T-helper 2 cell treated with Interferon-gamma antibody and Interleukin-4, amounts not matched to agents 5 μg/mL and 100 μg/mL, for 36 hours (primary cell): ENCODE measurements at places on chromosomes 13 and 19.

DNA sequence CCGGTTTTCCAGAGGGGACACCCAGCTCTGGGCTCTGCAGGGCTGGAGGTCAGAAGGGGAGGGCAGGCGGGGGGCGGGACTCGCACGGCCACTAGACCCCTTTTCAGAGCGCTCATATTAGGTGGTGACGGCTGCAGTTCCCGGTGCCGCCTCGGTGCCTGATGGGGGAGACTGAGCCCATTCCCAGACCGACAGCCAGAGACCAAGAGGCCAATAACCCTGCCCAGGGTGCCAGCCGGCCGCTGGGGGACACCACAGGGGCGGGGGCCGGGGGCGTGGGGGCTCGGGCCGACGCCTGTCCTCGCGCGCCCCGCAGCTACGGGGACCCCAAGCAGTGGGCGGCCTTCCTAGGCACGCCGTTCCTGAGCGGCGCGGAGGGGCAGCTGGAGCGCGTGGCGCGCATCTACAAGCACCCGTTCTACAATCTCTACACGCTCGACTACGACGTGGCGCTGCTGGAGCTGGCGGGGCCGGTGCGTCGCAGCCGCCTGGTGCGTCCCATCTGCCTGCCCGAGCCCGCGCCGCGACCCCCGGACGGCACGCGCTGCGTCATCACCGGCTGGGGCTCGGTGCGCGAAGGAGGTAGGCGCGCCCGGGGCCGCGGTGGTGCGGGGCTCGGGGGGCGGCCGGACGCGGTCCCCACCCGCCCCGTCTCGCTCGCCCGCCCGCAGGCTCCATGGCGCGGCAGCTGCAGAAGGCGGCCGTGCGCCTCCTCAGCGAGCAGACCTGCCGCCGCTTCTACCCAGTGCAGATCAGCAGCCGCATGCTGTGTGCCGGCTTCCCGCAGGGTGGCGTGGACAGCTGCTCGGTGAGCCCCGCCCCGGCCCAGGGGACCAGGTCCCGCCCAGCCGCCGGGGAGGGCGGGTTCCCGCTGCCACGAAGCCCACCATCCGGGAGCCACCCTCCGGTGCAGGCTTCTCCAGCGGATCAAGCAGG is 2.4 kb downstream of the TIMM13 start:
- DNase-seq, result no peak

GRCh38 chr19:21117041-21117907 is 24.6 kb upstream of the ZNF431 start:
- no peak for DNase-seq

GRCh38 chr13:29991343-29991742 is 140.9 kb upstream of the UBL3 start:
- no peak for DNase-seq

DNA sequence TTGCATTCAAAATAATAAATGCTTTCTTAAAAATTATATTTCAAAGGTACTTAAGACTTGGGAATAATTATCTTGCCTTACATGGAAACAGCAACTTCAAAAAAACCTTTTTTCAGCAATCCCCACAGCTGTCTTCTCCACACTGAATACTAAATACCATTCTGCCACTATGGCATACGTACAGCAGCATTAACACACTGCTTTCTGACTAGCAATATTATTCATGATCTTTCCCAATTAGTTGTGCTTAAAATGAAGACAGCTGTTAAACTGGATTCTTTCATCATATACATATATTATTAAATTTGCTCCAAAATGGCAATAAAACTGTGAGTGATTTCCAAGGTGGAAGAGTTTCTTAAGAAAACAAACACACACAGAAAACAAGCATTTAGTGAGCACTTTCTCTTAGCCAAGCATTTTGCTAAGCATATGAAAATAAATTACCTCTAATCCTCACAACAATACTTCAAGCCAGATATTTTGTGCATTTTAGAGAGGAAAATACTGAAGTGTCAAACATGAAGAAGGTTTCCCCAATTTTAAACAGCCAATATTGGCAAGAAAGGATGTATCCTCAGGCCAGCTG is 609.5 kb downstream of the SLITRK1 start:
- DNase-seq, result no peak

DNA sequence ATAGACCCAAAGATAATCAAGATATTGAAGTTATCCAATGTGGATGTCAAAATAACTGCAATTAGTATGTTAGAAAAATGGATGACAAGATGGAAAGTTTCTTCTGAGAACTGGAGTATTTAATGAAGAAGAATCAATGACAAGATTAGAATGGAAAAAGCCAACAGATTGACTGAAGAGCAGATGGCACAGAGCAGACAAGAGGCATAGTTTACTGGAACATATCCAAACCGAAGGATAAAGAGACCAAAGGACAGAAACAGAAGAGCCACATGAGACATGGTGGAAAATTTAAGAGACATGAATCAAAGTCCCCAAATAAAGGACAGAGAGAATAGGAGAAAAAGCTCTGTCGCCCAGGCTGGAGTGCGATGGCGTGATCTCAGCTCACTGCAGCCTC is 89.6 kb upstream of the RXFP2 start:
- DNase-seq, result no peak

- DNase-seq, result no peak
These were observed 577.9 kb downstream of the LMO7 start for GRCh38 chr13:76214001-76214400.

DNA sequence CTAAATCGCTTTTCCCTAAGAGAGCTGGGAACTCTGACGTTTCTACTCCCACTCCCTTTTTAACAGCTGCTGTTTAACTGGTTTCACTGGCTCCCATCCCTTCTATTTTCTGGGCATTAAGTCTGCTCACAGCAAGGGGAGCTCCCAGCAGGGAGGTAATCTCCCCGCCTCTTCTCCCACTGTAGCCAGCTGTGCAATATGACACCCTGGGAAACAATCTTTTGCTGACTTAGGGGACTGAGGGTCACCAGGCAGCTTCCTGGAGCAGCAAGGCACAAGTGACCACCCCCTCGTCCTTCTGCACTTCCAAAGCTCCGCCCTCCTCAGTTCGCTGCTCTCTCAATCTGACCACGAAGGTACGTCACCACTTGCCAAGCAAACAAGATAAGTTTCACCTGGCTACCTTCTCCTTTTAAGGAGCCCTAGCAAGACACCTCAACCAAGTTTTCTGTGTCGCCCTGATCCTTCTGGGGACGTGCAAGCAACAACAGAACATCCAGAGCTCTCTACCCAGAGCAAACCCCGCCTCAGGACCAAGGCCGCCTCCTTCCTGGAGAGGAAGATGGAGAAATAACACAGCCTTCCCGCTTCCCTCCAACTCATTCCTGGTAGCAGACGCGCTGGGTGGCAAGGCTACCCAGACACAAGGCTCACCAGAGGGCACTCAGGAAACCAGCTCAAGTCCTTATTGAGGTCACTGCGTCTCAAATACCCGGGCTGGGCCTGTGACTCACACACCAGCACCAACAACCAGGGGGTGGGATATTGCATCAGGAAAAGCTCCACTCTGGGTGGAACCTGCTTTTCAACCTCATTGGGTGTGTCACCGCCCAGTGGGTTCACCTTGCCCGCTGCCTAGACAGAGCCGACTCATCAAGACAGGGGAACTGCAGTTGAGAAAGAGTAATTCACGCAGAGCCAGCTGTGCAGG is 92.4 kb downstream of the STK24 start:
- DNase-seq, result peak; percentile 67

- no peak for DNase-seq
These were observed 70.5 kb downstream of the NHLRC3 start for GRCh38 chr13:39108783-39109182.

GRCh38 chr19:40947573-40947972 is 43.5 kb upstream of the CYP2B6 start:
- no peak for DNase-seq

DNA sequence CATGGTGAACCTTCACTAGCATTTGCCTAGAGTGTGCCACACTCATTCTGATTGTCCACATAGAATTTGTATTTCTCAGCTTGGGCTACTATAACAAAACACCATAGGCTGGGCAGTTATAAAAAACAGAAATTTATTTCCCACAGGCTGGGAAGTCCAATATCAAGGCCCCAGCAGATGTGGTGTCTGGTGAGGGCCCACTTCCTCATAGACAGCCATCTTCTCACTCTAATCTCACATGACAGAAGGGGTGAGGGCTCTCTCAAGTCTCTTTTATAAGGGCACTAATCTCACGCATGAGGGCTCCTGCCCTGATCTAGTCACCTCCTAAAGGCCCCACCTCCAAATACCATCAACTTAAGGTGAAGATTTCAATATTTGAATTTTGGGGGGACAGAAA is 53.6 kb downstream of the LRRC63 start:
- no peak for DNase-seq

DNA sequence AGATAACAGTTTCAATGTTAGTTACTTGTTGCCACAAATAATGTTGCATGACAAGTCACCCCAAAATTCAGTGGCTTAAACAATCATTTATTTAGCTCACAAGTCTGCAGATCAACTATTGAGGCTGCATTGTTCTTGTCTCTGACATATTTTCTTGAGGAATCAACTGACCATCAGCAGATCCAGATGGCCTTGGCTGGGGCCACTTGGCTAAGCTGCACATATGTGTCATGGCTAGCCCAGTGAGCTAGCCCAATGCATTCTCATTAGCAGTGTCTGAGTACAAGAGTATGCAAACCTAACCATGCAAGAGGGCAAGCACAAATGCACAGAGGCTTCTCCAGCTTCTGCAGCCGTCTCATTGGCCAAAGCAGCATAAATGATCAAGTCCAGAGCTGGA is 180.4 kb downstream of the DNAJC15 start:
- no peak for DNase-seq

DNA sequence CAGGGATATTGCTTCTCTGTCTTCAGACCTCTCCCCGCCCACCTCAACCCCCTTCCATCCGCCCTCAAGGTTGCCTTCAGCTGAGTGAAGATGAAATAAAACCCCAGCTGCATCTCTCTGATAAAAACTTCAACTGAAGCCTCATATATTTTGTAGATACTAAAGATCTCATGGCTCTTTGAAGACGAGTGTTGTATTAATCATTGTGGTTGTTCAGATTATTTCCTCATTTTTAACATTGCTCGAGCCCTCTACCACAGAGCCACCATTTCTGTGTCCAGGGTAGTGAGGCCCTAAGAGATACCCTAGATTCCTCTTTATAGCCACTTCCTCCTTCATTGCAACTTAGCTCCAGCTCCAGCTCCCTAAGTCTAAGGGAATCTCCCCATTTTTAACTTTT is 312.8 kb upstream of the ZNF507 start:
- DNase-seq, result no peak

- no peak for DNase-seq
These were observed 25.7 kb upstream of the FREM2 start for GRCh38 chr13:38661010-38661675.

DNA sequence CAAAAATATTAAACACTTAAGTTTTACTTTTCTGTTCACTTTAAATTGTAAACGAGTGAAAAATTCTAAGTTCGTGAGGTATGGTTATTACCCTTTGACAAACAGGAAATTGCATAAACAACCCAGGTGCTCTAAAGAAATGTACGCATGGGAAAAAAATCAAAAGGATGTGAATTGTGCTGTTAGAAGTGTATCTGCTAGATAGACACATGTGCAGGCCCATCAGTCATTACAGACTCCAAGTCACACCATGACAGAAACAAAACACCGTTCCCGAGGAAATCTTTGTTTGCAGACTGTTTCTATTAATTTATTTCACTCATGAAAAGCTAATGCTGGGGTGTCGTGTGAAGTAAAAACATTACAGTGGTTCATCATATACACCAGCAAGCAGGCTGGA is 17.0 kb upstream of the DOCK9 start:
- no peak for DNase-seq

DNA sequence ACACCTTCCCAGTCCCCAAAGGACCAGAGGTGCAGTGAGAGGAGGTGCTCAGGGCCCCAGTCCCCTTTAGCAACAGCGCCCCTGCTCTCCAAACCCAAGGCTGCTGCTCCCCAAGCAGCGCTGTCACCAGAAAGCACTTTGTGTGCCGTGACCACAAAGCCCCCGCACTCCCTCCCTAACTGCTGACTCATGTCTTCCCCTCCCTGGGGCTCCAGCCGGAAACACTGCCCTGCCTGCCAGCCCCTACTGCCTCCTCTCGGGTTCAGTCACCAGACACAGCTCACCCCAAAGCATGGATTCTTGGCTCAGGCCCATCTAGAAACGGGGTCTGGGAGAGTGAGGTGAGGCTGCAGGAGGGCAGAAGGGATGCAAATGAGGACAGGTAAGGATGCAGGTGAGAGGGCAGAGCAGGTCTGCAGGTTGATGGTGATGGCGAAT is 4.9 kb upstream of the TNFSF14 start:
- DNase-seq, result peak; percentile 96

DNA sequence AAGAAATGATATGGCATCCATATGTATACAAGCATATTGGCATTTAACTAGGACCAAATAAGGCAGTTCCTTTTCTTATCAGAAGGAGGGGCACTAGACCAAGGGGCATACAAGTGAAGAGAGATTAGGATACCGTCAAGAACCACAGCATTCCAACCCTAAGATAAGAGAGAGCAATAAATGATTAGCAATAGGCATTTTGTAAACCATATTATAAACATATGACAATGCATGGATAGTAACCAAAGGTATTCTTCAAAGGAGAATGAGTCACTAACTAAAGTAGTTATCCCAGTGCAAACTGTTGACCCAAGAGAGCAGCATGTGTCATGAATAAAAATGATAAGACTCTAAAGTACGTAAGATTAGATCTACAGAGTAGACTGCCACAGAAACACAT is 500.9 kb upstream of the HTR2A start:
- no peak for DNase-seq

GRCh38 chr19:18233224-18233825 is 7.1 kb upstream of the PDE4C start:
- DNase-seq, result peak; percentile 53

DNA sequence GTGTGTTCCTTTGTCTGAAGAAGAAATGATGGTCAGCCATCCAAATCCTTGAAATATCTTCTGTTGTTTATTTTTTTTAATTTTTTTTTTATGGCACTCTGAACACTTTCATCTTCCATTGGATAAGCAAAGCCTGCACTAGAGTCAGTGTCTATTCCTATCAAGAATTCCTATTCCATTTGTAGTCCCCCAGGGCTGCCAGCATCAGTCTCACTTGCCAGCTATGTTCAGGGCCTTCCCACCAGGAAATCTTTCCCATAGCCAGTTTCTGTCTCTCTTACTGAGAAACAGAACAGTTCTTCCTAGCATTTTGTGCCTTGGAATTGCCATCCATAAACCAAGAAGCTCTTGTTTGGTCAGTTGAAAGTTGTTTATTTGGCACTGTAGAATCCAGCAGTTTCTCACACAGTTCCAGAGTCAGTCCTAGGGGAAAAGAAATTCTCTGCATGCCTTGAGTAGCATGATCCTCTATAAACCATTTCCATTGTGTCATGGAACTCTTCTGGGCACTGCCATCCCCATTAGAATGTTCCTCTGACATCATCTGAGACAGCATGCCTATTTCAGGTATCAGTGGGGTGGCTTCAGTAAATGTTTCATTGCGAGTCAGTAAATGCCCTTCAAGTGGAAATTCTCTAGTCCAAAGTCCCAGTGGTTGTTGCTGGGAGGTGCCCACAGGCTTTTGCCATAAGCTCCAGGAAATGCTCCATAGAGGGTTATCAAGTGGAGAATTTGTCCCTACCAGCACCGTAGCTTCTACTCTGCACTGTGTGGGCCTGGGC is 18.7 kb upstream of the SPRYD7 start:
- DNase-seq, result no peak
